IMR-90 (cell line): ENCODE measurements at places on chromosomes 5 and 9. TPM values are rescaled to one million over a fixed set of nuclear protein-coding genes. Genes with fewer than 3 reads are reported as not detected.

Gene SLC45A2
- polyA plus RNA-seq: 0.07 TPM in 1 of 2 replicates, not detected in the other

Gene OR1Q1
- not detected in 2 replicates for polyA plus RNA-seq

Gene MORN5
- not detected in 2 replicates for polyA plus RNA-seq

DNA sequence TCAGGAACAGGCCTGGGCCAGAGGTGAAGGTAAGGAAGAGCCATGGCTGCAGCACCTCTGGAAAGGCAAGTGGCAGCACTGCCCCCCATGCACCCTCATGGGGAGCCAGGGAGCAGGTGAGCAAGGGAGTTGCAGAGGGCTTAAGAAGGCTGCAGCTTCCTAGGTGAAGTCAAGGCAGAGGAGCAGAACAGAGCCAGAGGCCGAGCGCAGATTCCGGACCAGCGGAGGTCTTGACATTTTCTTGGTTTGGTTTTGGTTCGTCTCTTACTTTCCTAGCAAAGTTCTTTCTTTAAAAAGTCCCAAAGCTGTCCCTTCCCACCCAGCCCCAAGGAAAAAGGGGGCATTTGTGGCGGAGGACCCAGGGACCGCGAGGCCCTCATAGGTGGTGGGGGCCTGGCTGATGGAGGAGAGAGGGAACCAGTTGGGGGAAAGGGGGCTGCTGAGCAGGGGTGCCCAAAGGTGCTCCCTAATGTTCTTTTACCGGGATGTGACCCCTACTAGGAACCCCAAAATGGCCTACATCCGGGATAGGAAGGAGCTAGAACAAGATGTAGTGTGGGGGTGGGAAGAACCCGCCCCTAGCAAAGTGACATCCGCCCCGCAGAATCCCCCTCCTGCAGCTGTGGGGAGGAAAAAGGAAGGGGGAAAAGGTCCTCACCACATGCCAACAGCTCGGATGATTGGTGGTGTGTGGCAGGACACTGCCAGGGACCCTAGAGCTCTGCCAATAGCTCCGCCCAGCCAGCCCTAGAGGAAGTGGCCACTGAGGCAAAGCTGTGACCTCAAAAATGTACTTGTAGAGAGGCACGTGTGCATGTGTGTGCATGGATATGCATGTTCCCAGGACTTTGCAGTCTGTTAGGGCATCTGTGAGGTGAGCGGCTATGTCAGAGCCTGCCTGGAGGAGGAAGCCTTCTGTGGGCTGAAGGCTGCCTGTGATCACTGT is 914 bp upstream of the CD72 start:
- H3K36me3 ChIP-seq: no peaks in the 10 kb centered on the region
- H3K27ac ChIP-seq: no peak overlapping the region
- H3K27me3 ChIP-seq: peaks cover 61% of the 10 kb centered on the region
- no peaks in the 10 kb centered on the region for H3K4me1 ChIP-seq

DNA sequence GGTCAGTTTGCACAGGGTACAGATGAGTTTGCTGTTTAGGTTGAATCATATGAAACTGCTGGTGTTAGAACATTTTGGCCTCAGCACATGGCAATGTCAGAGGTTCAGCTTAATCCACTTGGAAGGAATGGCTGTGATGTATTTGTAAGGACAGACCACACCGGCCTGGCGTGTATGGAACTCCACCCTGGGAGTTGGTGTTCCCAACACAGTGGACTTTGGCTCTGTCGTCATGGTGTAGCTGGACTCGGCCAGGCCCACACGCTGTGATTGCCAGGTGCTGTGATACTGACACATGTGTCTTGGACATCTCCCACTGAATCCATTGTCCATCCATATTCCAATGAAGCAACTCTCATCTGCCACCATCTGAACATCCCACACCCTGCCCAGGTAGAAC is 90.3 kb downstream of the ZNF618 start:
- H3K4me1 ChIP-seq: no peaks in the 10 kb centered on the region; the same call in 1 of the 2 replicates
- H3K4me3 ChIP-seq: no peak overlapping the region
- no peaks in the 10 kb centered on the region for H3K27me3 ChIP-seq
- peaks cover 12% of the 10 kb centered on the region; the same call in 1 of the 2 replicates for H3K36me3 ChIP-seq
